RWPE1 (cell line): ENCODE measurements at places on chromosomes 12 and 14.

DNA sequence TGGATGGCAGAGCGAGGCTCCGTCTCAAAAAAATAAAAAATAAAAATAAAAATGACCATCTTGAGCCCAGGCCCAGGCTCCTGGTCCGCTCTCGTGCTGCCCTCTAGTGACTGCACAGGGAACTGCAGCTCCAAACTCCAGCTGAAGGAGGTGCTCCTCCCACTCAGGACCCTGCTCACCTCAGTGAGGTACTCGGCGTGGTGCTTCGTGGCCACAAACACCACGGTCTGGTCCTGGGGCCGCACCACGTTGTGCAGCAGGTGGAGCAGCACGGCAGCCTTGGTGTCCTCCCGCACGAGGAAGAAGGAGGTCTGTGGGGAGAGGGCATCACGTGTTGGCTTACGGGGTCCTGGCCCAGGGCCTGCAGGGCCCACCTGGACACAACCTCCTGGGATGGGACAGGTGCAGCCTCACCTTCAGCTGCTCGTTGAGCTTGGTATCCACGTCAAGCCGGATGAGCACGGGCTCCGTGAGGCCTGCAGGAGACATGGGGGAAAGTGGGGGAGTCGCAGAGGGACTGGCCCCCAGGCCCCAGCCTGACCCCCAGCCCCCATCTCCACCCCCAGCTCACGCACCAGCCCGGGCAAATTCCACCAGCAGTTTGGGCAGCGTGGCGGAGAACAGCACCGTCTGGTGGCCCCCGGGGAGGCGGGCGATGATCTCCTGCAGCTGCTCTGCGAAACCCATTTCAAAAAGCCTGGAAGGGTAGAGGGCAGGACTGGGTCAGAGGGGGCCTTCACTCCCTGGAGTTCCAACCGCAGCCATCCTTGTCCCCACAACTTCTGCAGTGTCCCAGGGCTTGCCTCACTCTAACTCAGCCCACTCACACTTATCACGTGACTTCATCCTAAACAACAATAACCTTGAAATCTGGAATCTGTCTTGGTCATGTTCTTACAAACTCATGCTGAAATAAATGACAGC lies 10.6 kb downstream of the DDX54 start:
- peak; percentile 78 for DNase-seq

DNA sequence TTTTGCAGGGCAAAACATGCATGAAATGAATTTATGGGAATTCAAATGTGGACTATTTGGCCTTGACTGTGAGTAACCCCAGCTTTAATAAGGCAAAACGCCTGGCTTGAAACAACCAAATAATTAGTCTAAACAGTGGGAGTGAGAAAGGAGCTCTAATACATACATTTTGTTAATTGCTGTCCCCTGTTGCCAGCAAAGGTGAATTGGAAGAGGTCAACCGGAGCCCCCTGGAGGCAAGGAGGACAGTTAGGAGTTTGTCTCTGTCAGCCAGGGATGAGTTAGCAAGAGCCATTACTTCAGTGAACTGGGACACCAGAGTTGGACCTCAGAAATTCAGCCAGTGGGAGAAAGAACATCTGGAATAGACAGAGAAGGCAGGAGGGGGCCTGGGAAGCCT lies 17.4 kb downstream of the KRT76 start:
- DNase-seq, result no peak

DNA sequence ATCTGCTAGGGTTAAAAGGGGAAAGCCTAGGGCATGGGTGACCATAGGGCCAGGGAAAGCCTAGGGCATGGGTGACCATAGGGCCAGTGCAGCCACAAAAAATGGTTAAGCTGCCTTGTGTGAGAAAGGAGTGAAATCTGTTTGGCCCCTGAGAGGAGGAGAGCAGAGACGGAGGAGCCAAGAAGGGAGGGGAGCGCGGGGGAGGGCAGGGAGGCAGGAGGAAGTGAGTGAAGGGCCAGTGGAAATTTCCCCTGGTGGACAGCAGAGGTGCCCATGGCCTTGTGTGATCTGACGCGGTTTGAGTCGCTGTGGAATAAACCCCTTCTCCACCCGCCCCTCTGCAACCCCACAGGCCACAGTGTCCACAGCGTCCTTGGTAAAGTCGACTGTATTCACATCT lies 618 bp upstream of the AQP6 start:
- no peak for DNase-seq

DNA sequence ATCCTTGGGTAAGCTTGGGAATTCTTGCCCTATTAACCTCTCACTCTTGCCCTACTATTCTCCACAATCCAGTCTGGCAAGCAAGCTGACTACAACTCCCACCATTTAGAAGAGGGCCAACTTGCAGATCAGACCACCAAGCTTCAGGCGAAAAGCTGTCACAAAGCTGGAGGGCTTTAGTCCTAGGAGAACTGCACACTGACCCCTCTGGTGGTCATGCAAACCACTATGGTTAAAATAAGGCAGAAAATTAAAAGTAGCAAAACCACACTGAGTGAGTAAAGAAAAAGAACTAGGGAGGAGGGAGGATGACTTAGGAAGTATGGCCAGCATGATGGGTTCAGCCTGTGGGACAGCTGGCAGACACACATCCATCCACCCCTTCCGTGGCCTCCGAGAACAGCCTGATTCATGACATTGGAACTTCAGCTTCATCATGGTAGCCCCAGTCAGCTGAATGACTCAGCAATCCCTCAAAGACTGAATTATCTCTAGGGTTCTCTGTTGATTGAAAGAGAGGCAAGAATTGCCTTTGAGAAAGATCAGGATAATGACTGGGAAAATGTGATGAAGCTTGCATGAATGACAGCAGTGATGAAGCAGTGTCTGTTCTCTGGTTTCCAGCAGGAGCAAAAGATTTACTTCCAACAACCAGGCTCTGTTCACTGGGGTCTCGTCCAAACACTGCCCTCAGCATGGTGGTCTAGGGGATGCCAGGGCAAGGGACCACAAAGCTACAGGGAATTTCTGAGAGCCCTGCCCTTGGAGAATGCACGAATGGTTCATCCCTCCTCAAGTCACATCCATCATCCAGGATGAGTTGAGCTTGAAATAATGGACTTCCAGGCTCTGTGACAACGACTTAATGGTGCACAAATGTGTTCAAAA lies 24.4 kb downstream of the PITPNM2 start:
- DNase-seq, result peak; percentile 92

DNA sequence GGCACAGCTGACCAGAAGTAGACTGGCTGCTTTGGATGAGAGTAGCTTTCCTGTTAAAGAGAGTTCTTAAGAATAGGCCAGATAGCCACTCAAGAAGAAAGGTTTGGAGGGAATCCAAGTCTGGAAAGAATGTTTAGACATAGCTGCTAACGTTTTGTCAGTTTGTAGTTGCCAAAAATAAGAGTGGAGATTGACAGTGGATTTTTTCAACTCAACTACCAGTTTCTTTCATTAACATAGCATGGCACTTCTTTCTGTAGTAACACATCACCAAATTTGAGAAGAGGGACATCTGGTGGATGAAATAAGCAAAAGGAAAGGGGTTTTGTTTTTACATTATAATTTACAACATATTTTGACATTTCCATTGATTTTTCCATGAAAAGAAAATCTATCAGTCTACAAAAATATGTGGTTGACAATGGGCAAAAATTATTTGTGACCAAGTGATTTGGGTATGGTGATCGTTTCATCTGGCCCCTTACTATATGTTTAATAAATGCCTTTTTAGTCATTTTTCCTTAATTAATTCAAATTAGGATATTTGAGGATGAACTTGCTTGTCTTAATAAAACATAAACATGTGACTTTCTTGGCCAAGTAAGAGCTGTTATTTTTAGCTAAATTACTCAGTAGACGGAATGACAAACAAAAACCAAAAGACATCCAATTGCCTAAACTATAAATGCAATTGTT lies 71.1 kb downstream of the PTPRR start:
- peak; percentile 28 for DNase-seq
